Tibial artery (tissue), 4 donors: ENCODE measurements at places on chromosomes 2 and 18.

GRCh38 chr2:237859533-237860272 is at the start of gene RAMP1:
Gene RAMP1 (plus strand): TSS chr2:237859623. CDS start chr2:237859676, 53 bp downstream.
- DNase-seq, result no peak

DNA sequence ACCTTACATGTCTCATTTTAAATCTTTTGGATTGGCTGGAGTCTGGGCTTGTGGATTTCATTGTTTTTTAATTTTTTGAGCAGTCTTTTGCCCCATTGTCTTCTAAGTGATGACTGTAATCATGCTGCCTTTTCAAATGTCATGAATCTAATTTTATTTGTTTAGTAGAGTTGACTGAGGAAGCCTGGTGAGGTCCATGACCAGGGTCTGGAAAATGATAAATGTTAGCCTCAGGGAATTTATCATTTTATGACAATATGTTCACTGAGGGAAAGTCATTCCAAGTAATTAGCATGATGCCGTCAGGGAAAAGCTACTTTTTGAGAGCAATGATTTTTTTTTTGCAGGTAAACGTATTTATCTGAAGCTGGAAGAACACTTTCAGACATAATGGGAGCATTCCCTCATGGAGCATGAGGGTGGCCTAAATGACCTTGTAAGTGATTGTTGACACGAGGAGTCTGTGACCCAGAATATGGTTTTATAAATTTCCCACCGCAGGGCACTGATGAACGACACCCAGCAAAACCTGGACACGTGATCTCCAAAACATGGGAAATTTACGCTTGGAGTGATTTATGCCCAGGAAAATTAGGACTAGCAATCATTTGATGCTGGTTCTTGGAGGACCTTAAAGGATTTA is 155.3 kb upstream of the NABP1 start:
- no peak for DNase-seq

GRCh38 chr2:235561450-235561849 is 67.6 kb downstream of the AGAP1 start:
- no peak for DNase-seq

GRCh38 chr18:13499803-13500202 is 226.6 kb downstream of the FAM210A start:
- DNase-seq, result no peak

DNA sequence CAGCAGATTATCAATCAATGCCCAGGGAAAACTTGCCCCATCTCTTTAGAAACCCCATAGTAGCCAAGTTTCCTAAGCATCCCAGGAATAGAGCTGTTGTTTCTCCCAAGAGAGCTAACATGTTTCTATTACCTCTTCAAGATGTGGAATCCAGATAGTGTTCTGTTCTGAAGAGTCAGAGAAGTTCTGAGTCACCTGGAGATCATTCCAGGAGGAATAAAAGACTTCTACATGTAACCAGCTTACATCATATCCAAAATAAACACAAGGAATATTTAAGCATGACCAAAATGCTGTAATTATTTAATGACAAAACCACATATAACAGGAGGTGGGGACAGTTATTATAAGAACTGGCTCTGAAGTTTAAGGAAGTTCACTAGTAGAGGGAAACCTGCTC is 51.0 kb upstream of the GORASP2 start:
- no peak for DNase-seq

DNA sequence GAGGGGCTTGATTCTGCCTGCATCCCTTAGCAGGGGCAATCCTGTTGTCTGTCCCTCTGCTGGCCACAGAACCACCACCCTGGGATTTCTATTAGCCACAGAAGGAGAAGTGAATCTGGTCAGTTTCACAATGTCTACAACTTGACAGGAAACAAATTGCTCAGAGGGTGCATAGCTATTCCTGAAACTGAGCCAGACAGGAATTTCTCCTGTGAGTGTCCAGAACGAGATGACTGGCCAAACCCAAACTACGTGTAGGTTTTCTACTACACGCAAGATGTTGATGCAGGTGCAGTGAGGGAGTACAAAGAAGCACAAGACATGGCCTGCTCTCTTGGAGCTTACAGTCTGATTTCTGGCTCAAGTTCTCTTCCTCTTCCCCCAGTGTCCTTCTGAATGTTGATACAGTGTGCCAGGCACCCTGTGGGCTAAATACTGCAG is 201.9 kb downstream of the CLIP4 start:
- peak; percentile 48 for DNase-seq

DNA sequence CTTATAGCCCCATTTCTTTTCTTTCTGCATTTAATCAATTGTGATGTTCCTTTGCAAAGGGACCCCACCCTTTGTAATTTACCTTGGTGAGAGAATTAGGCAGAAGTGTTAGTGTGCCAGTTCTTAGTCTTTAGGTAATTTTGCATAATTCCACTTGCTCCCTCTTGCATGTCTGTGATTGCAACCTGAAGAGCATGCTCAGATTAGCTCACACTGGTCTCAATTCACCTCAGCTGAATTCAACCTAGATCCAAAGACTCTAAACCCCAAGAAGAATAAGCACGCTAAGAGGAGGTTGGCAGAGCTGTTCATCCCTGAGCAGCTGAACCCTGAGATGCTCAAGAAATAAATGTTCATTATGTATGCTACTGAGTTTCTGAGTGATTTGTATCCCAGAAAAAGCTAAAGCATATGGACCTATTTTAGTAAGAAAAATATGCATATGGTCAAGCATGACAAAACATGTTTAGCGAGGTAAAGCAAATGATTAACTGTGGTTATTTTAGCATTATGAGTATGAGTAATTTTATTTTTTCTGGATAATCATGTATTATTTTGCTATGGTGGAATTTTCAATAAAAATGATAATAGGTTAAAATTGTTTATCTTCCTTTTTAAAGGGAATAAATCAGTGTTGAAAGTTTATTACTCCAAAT is 299.2 kb upstream of the ZSWIM2 start:
- no peak for DNase-seq

DNA sequence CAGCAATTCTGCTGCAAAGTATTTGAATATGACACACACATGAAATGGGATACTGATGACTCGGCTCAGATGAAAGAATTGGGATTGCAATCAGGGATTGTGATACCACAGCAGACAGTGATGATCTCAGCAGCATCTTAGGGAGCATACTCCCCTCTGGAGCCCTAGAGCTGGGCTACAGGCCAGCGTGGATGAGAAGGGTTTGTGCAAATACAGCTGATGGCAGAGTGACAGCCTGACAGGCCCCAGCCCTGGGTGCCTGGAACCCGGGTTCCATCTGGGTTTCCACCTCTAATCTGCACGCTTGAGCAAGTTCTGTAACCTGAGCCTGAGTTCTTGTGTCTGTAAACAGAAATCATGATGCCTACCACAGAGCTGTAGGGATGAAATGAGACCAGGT is 418.0 kb downstream of the LRATD1 start:
- no peak for DNase-seq

- no peak for DNase-seq
Measured at GRCh38 chr18:27861539-27861938, 315.4 kb downstream of the CDH2 start.

- DNase-seq, result no peak
Measured at GRCh38 chr2:175168564-175168945, 552 bp upstream of the ATF2 start.

DNA sequence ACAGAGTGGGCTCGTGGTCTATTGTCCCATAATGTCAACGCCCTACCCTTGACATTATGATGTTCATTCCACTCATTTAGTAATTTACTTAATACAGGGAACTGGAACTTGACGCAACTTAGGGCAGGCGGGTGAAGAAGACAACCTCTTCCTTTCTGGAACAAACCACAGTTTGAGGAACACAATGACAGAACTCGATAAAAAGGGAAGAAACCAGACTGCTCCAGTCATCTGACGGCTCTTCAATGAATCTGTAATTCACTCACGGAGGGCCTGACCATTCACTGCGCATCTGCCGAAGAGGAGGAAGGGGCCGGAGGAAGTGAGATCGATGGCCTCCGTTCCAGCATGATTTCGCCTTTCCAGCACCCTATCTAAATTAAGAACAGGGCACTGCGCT is 83.2 kb downstream of the BCL2 start:
- no peak for DNase-seq

DNA sequence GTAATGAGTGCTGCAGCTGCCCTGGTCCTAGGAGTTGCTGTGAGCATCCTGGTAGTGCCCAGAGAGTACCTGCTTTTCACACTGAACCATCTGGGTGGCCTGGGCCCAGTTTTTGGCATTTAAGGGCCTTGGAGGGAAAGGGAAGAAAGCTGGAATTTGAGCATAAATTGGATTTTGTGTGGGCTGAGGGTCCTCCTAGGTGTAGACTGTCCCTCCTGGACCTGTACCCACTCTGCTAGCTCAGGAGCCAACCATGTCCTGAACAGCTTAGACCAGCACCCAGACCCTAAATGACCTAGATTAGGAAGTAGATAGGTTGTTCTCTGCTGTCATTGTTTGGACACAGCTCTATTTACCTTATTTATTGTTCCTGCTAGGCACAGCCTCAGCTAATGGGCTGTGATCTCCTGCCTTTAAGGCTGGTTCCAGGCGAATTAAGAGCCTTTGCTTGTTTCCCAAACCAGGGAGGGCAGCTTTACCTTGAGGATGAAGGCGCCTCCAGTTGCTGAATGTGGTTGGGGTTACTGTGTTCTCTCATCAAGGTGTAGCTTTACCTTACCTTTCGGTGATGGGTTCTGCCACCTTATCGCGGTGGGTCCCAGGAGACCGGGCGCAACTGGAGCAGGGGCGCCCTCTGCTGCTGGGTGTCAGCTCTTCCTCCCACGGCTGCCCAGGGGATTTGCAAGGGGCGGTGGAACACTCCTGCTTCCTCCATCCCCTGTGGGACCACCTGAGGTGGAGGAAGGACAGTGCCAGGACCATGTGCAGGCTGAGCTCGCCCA is 34.4 kb downstream of the ITGA6 start:
- DNase-seq, result no peak

DNA sequence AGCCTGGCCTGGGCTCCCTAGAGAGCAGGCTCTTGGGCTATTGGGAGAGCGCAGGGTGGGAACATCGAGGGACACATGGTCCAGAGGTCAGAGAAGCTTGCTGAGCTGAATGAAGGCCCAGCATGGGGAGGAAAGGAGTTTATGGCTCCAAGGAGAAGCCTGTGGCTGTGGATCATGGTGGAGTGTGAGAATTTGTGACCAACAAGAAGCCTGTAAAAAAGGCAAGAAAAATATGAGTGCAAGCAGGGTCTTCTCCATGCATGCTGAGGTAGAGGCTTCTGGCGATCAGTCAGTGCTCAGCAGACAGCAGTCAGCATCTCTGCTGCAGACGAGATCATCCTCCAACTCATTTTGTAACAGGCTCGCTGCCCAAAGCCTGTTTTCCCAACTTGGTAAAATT is 1.3 kb upstream of the SCYGR3 start:
- DNase-seq, result no peak

- no peak for DNase-seq
Measured at GRCh38 chr18:2970772-2971659, 41.9 kb downstream of the LPIN2 start.

GRCh38 chr2:136818839-136819238 is 53.5 kb downstream of the THSD7B start:
- DNase-seq, result no peak

- DNase-seq, result no peak
Measured at GRCh38 chr18:394987-395362, 105.5 kb downstream of the COLEC12 start.

GRCh38 chr18:46627136-46627535 is 29.9 kb downstream of the LOXHD1 start:
- DNase-seq, result no peak

DNA sequence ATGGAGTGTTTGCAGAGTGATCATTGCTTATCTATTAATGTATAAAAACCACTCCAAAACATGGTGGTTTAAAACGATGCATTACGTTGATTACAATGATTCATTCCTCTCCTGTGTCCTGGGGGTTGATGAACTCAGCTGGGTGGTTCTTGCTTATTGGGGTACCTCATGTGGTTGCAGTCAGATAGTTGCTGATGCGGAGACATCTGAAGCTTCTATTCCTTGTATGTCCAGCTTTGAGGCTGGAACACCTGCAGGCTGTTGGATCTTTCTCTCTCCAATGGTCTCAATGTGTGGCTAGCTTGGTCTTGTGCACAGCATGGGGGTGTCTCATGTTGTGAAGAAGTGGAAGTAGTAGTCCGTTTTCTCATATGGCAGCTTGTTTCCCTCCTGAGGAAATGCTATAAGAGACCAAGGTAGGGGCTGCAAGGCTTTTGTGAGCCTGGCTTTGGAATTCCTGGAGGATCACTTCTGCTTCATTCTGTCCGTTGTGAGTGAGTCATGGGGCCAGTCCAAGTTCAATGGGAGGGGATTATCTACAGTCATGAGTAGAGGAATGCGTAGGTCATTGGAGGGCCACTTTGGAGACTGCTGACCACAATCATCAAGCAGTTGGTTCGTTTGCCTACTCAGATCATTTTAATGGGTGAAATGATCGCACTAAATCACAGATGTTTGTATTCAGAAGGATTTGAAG is 601.0 kb downstream of the SLC4A3 start:
- DNase-seq, result no peak
